ENCODE measurements at places on chromosomes 12 and 14.

DNA sequence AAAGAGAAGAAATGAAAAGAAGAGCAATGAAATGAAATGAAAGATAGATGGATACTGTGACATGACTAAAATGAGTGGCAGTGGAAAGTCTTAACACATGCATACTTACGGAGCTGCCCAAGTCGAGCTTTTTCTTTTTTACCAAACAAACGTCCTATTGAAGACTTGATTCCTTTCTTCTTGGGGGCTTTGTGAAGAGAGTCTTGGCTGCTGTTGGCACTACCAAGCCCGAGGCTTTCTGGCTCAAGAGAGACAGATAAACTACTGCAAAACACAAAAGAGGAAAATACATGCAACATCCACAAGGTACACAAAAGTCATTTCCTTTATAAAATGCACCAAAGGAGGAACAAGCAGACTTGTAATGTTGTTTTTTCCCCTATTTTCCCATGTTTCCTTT lies 261.2 kb downstream of the ACSS3 start:
- H3K27me3 ChIP-seq, result no peaks in the 10 kb centered on the region
- H3K27ac ChIP-seq, result no peak overlapping the region
- no peak for DNase-seq
- no peaks in the 10 kb centered on the region for H3K36me3 ChIP-seq

GRCh38 chr14:103735022-103735421 lies 19.4 kb downstream of the ZFYVE21 start:
- no peak overlapping the region for H3K4me3 ChIP-seq
- no peaks in the 10 kb centered on the region for H3K27me3 ChIP-seq
- no peaks in the 10 kb centered on the region for H3K4me1 ChIP-seq
- peaks cover 9% of the 10 kb centered on the region for H3K36me3 ChIP-seq

DNA sequence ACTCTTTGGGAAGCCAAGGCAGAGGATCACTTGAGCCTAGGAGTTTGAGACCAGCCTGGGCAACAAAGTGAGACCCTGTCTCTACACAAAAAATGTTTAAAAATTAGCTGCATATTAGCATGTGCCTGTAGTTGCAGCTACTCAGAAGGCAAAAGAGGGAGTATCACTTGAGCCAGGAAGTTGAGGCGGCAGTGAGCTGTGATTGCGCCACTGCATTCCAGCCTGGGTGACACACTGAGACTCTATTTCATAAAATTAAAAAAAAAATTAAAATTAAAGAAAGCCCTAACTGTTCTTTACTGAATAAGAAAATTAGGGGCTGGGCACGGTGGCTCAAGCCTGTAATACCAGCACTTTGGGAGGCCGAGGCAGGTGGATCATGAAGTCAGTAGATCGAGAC lies 27.0 kb downstream of the SENP1 start:
- H3K4me1 ChIP-seq, result peaks cover 6% of the 10 kb centered on the region
- DNase-seq, result no peak
- H3K27me3 ChIP-seq, result no peaks in the 10 kb centered on the region

- peaks cover 13% of the 10 kb centered on the region for H3K27me3 ChIP-seq
- DNase-seq, result no peak
- no peak overlapping the region for H3K27ac ChIP-seq
- H3K4me3 ChIP-seq, result no peak overlapping the region
Measured at GRCh38 chr14:63179383-63179782, 24.9 kb upstream of the RHOJ start.

DNA sequence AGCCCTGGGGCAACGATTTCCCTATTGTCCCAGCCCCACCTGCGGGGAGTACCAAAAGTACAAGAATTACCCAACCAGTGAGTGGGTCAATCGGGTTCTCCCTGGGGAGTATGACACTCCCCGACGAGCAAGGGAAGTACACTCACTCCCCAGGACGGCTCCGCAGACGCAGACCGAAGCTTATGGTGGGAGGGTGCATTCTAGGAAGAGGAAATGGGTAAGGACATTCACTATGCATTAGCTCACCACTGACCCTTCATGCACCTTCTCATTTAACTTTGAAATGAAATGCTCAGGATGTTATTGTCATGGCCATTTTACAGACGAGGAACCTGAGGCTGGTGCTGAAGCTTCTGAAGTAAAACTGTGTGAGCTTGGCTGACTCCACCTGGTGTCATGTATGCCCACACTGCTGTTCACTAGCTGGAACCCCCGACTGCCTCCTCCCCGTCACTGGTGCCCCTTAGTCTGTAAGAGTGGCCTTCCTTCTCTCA lies 45.8 kb upstream of the TMED10 start:
- no peaks in the 10 kb centered on the region for H3K27me3 ChIP-seq
- H3K4me1 ChIP-seq, result peaks cover 15% of the 10 kb centered on the region
- no peak for DNase-seq
- no peak overlapping the region for H3K4me3 ChIP-seq

GRCh38 chr14:54902143-54902520 lies 494 bp downstream of the GCH1 start:
- H3K4me1 ChIP-seq, result peaks cover 16% of the 10 kb centered on the region
- H3K27ac ChIP-seq, result peak overlapping the region; percentile 80
- peak overlapping the region; percentile 83 for H3K4me3 ChIP-seq
- peak; percentile 73 for DNase-seq
- H3K36me3 ChIP-seq, result peaks cover 19% of the 10 kb centered on the region
- H3K27me3 ChIP-seq, result no peaks in the 10 kb centered on the region

DNA sequence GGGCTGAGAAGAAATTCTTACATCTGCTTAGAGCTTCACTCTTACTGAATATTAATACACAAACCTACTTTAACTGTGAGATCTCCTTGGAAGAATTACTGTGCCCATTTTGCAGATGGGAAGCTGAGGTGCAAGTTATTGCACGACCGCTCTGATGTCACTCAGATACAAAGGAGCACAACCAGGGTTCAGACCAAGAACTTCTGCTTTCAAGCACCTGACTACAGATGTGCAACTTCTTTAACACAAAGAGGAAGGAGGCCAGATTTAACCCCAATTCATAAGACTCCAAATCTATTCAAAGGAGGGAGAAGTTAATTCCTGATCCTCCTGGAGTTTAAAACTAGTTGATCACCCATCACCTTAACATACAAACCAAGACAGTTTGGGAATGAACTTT lies 232.6 kb downstream of the VRK1 start:
- no peak for DNase-seq
- peaks cover 2% of the 10 kb centered on the region for H3K36me3 ChIP-seq
- no peak overlapping the region for H3K27ac ChIP-seq
- H3K27me3 ChIP-seq, result peaks cover 52% of the 10 kb centered on the region
- peaks cover 9% of the 10 kb centered on the region for H3K4me1 ChIP-seq

- H3K27me3 ChIP-seq, result no peaks in the 10 kb centered on the region
- DNase-seq, result no peak
- no peak overlapping the region for H3K4me3 ChIP-seq
- no peaks in the 10 kb centered on the region for H3K4me1 ChIP-seq
Measured at GRCh38 chr14:36827861-36828260, 166.2 kb downstream of the PAX9 start.

Data from central memory CD8-positive, alpha-beta T cell (primary cell).